ENCODE measurements at places on chromosomes 5 and 9. TPM values are rescaled to one million over a fixed set of nuclear protein-coding genes. Genes with fewer than 3 reads are reported as not detected.

Gene MELK
- 3.5 TPM for total RNA-seq

Gene PARP8
- 59.4 TPM for total RNA-seq

Gene UNC13B
- total RNA-seq: 94.9 TPM

Gene TAF1L
- total RNA-seq: 0.03 TPM

Gene SNX18
- 43.4 TPM for total RNA-seq

Gene TMEM215
- total RNA-seq: 0.06 TPM

Gene LCN1
- total RNA-seq: not detected
